Left renal cortex interstitium (tissue), 4 donors: ENCODE measurements at places on chromosomes 3 and 15.
A peak's percentile ranks its signal among the peaks of the same experiment; 100 is the strongest.

- DNase-seq: no peak
These were observed 239.3 kb upstream of the UBE2E1 start for GRCh38 chr3:23566499-23566898.

- DNase-seq: no peak
These were observed 45.0 kb upstream of the PRICKLE2 start for GRCh38 chr3:64270142-64270865.

GRCh38 chr15:45225506-45226273, 26.3 kb upstream of the SLC28A2 start:
- DNase-seq: no peak

- DNase-seq: no peak
These were observed 56.7 kb downstream of the HACD2 start for GRCh38 chr3:123528130-123528529.

- no peak for DNase-seq
These were observed 142.6 kb downstream of the RPLP1 start for GRCh38 chr15:69595009-69595791.

- no peak for DNase-seq
These were observed 612.8 kb downstream of the MAGI1 start for GRCh38 chr3:65425880-65426279.

DNA sequence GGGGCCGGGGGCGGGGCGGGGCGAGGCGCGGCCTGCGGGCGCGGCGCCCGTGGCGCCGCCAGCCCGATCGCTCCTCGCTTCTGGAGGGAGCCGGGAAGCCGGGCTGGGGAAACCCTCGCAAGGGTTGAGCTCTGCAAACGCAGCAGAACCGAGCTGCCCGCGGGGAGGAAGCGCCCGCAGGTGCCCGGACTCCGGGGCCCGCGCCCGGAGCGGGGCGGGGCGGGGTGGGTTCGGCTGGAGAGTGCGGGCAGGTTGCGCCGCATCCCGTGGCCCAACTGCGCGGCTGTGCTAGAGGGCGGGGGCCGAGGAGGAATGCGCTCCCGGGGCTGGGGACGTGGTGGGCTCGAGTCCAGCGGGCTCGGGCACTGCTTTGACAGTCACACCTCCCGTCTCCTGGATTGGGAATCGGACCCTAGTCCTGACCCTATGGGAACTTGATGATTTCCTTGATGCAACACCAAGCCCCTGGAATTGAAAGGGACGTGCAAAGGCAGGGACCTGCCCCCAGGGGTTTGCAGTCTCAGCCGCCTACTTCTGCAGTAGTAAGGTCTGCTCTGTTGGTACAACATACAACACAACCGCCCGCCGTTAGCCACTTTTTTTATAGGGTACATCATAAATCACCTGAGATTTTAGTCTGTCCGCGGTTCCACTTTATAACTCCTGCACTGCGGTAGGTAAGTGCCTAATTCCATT, 34.3 kb downstream of the ZBTB38 start:
- no peak for DNase-seq

GRCh38 chr3:116474801-116475200, 29.5 kb upstream of the LSAMP start:
- DNase-seq: no peak

DNA sequence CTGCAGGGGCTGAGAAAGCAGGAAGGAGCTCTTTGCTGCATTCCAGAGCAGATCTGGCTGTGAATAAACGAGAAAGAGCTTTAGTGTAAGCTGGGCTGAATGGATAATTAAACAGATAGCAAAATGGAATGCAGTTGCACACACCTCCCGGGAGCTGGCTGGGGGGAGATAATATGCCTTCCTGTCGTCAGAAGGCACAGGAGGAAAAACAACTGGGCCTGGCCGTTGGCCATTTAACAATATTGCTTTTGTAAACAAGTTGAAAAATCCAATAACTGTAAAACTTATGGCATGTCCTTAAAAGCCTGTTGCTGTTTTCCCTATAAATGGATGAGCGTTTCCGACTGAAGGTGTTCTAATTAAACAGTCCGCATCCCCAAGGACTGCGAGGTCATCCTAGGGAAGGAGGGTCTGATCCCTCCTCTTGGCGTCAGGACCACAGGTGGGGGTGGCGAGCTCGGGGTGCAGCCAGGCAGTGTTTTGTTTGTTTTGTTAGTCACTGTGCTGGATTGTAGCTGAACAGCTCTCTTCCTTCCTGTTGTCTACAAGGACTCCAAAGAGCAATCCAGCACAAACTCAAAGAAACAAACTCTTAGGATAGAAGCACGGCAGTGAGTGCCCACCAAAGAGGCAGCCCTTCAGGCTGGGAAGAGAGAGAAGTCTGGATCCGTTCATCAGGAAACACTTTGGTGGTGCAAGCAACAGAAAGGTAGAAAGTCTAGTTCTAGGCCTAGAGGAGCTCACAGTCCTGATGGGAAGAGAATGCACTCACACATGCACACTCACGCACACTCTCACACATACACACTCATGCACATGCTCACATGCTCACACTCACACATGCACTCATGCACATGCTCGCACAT, 133.4 kb upstream of the SMAD3 start:
- DNase-seq: peak; percentile 31

DNA sequence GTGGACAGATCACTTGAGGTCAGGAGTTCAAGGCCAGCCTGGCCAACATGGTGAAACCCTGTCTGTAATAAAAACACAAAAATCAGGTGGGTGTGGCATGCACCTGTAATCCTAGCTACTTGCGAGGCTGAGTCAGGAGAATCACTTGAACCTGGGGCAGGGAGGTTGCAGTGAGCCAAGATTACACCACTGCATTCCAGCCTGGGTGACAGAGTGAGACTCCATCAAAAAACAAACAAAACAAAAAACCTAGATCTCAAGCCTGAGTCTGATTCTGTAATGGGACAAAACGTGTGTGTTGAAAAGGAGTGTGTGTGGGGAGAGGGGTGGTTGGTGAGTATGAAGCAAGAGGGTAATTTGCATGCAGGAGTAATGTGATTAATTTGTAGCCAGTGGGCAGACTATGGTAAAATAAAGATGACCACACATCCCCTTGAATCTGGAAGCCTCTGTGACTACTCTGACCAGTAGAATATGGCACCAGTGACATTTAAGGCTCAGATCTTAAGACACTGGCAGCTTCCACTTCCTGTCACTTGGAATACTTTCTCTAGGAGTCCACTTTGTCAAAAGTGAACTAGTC, 18.4 kb upstream of the OPA1 start:
- DNase-seq: no peak

GRCh38 chr3:127172211-127172610, 20.7 kb upstream of the PRR23E start:
- DNase-seq: no peak

DNA sequence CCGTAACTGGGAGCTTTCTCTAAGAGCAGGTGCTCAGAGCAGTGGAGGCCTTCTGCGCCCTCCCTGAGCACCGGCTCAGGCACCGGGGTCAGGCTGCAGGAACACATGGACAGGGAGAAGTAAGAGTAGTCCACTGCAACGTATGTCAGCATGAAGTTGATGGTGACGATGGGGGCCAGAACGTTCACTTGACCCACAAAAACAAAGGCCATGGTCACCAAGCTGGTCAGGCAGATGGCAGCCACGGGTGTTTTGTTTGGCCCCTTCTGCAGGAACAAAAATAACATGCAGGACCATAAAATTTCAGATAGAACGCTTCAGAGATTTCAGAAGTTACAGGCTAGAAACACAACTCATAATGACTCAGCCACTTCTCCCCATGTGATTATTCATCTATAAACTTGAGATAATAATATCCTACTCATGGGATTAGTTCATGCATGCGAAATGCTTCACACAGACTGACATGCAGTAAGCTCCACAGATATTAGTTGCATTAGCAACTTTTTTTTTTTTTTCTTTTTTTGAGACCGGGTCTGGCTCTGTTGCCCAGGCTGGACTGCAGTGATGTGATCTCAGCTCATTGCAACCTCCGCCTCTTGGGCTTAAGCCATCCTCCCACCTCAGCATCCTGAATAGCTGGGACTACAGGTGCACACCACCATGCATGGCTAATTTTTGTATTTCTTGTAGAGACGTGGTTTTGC, 52.2 kb upstream of the HEG1 start:
- DNase-seq: no peak
